CD4-positive, alpha-beta T cell treated with Interleukin-15 for 4 hours (primary cell): ENCODE measurements at places on chromosomes 12 and 14.

DNA sequence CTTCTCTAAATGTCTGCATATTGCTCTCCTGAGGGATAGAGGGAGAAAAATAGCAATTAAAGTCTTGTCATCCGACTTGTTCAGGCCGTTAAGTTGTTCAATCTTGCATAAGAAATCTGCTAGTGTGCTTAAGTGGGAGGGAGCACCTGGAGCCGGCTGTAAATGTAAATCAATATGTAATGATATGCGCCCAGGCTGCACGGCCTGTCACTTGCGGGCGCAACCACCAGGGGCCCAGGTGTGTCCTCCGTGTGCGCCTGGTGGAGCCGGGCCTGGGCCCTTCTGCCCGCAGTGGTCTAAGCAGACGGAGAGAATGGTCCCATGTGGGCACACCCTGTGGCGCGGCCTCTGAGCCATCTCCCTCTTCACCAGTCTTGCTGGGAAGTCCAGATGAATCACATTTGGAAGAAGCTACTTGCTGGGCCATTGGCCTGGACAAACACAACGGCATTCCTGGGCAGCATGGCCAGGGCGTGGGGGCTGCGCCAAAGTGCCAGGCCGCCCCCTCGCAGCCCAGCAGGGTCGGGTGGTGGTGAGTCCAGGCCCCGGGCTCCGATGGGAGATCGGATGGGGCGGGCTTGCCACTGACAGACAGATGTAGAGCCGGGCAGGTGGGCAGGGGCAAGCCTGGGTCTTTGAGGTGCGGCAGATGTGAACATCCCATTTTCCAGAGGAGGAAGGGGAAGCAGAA, 193.3 kb upstream of the C14orf180 start:
- DNase-seq = no peak

- peak; percentile 33 for DNase-seq
Observed at GRCh38 chr12:71655495-71655894, 8.2 kb downstream of the ZFC3H1 start.

- DNase-seq = no peak
Observed at GRCh38 chr14:30333934-30334333, 225.0 kb upstream of the G2E3 start.

GRCh38 chr12:115213538-115214016, 529.6 kb upstream of the TBX3 start:
- no peak for DNase-seq

DNA sequence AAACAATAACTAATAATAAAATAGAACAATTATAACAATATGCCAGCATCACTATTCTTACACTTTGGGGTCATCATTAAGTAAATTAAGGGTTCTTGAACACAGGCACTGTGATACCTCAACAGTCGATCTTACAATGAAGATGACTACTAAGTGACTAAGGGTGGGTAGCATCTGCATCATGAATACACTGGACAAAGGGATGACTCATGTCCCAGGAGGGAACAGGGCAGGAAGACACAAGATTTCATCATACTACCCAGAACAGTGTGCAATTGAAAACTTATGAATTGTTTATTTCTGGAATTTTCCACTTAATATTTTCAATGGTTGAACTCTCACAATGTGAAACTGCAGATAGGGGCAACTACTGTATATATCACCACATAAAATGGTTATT, 19.7 kb downstream of the TSPAN19 start:
- DNase-seq = no peak

- DNase-seq = no peak
Observed at GRCh38 chr12:44317651-44318126, 481.8 kb downstream of the TMEM117 start.

DNA sequence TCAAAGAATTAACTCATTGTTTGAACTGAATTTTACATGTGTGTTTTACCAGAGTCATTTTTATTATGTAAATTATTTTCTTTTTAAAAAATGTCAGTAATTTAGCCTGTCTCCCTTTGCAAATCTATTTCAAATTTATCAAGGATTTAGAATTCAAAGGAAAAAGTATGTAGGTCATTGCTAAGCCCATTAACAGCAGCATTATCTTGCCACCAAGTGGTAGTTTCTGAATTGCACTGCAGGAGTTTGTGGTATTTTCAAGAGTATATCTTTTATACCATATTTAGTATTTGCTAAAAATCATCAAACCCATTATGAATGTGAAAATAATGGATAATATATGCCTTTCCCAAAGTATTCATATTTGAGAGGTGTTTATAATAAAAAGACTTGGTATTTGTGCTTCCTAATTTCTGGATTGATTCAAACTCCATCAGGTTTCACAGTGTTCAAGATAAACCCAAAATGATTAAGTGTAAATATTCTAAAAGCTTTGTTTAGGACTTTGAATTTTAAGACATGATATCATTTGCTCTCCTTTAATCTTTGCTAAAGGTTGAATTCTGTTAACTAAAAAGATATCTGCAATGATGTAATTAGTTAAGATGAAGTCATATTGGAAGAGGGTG, 711.4 kb downstream of the FSCB start:
- DNase-seq = no peak

- peak; percentile 6 for DNase-seq
Observed at GRCh38 chr12:121750507-121750955, 38.0 kb downstream of the TMEM120B start.

GRCh38 chr12:42969355-42969754, 379.8 kb upstream of the PRICKLE1 start:
- no peak for DNase-seq

DNA sequence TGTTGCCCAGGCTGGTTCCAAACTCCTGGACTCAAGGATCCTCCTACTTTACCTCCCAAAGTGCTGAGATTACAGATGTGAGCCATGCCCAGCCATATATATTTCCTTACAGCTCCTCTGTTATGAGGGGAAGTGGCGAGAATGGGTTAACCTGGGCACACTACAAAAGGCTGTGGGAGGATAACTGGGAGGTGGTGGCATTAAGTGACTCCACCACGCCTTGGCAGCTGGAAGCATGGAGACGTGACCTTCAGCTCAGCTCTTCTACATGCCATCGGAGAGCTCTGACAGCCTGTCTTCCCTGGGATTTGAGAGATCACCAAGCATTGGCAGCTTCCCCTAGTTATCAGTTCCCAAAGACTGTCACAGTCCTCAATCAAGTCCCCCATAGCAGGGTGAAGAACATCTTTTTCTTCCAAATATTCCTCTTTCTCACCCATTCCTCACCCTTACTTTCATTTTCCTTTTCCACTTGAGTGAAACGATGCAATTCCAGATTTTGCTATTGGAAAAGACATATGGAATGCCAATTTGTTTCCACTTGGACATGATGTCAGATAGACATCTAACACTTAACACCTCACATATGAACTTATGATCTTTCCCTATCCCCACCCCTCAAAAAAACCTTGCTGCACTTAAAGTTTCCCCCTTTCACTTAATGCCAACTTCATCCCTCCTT, 48.5 kb downstream of the PHLDA1 start:
- DNase-seq = no peak

DNA sequence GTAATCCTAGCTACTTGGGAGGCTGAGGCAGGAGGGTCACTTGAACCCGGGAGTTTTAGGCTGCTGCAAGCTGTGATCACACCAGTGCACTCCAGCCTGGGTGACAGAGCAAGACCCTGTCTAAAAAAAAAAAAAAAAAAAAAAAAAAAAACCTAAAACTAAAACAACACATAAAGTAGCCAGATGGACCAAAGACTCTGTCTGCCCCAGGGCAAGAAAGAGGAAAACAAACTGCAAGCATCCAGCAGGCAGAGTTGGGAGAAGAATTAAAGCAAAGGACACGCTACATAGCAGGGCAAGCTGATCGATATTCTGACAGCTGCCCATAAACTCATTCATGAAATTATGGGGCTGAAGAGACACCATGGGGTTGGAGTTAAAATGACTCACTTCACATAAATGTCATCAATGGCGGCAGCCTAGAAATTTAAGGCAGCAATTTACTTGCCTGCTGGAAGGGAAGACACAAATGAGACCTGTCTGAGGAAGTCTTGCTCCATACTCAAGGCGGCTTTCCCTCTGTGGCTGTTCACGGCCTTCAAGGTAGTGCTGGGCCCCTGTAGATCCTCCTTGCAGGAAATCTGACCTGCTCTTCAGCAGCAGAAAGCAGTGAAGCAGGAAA, 259.1 kb upstream of the FKBP4 start:
- DNase-seq = no peak

DNA sequence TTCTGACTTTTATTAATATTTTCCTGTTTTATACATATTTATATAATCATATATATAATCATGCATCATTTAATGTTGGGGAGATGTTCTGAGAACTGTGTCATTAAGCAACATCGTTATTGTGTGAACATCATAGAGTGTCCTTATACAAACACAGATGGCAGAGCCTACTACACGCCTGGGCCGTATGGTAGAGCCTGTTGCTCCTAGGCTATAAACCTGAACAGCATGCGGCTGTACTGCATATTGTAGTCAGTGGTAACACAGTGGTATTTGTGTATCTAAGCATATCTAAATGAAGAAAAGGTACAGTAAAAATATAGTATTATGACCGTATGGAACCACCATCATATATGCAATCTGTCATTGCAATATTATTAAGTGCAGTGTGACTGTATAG, 44.7 kb upstream of the BCL7A start:
- DNase-seq = no peak

- DNase-seq = no peak
Observed at GRCh38 chr12:92255741-92256140, 110.1 kb upstream of the BTG1 start.

- no peak for DNase-seq
Observed at GRCh38 chr14:94355191-94355794, 32.2 kb upstream of the SERPINA6 start.

- DNase-seq = no peak
Observed at GRCh38 chr12:125137766-125138344, 72.6 kb downstream of the AACS start.

- DNase-seq = no peak
Observed at GRCh38 chr12:51869931-51870330, 18.0 kb upstream of the ANKRD33 start.

DNA sequence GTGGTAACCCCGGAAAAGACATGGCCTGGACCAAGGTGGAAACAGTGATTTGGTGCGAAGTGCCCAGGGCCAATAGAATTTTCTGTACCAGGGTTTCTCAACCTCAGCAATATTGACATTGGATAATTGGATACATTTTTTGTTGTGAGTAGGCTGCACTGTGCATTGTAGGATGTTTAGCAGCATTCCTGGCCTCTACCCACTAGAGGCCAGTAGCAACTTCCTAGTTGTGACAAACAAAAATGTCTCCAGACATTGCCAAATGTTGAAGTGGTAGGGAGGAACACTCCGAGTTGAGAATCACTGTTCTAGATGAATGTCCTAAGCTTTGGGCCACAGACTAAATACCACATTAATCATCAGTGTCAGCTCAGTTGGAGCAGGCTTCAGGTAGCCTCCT, 6.2 kb upstream of the CGRRF1 start:
- DNase-seq = no peak

DNA sequence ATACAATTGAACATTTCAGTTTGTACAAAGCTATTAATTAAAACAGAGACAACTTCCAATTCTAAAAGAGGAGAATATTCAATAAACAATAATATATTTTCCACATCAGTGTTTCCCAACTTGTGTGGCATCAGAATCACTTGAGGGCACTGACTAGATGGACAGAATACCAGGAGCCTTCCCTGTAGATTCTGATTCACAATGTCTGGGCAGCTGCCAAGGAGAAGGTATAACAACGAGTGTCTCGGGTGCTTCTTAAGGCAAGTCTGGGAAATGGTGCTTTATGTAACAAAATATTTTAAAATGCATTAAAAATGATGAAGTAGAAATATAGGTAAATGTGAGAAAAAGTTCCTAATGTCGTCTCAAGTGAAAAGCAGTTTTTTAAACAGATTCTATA, 26.2 kb downstream of the GALC start:
- no peak for DNase-seq

- no peak for DNase-seq
Observed at GRCh38 chr12:96465896-96466295, 23.5 kb upstream of the CFAP54 start.

DNA sequence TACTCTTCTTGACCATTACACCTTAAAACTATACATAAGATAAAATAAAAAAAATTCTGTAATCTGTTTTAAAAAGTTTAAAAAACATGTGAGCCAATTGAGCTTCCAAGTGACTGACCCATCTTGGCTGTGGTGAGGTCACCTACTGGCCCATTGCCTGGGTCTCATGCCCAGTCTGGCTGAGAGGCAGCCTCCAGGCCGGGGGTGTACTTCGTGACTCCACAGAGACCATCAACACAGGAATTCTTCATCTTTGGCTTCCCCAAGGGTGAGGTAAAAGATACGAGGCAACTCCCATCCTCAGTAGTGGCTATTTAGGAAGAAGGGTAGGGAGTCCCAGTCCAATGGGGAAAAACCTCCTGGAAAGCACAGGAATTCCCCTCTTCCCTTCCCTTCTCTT, 113.2 kb downstream of the APAF1 start:
- no peak for DNase-seq

- no peak for DNase-seq
Observed at GRCh38 chr12:128606051-128606450, 217.7 kb downstream of the SLC15A4 start.

DNA sequence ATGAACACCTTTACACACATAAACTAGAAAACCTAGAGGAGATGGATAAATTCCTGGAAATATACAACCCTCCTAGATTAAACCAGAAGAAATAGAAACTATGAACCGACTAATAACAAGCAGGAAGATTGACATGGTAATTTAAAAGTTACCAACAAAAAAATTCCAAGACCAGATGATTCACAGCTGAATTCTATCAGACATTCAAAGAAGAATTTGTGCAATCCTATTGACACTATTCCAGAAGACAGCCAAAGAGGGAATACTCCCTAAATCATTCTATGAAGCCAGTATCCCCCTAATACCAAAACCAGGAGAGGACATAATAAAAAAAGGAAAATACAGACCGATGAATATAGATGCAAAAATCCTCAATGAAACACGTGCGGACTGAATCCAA, 102.6 kb upstream of the KRR1 start:
- no peak for DNase-seq

- DNase-seq = no peak
Observed at GRCh38 chr12:40672741-40673271, 19.4 kb upstream of the CNTN1 start.

- no peak for DNase-seq
Observed at GRCh38 chr12:24820872-24821271, 128.0 kb downstream of the BCAT1 start.

DNA sequence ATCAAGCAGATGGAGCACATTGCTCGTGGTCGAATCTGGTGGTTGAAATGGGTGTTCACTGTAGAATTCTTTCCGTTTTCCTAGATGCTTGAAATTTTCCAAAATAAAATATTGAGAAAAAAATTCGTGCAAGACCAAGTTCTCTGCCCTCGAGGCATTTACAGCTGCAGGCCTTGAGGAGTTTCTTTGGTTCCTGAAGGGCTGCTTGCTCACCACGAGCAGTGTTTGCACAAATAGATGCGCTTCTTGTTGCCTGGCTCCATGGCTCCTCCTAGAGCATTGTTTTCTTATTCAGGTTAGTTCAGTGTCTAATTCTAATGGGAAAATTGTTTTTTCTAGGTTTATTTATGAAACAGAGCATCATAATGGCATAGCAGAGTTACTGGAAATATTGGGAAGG, 74.5 kb upstream of the DYNC1H1 start:
- no peak for DNase-seq

GRCh38 chr12:120199595-120200306, 1.2 kb downstream of the RPLP0 start:
- DNase-seq = peak; percentile 40

- no peak for DNase-seq
Observed at GRCh38 chr12:50387487-50387886, 8.9 kb downstream of the FAM186A start.

- DNase-seq = no peak
Observed at GRCh38 chr14:56413721-56414120, 165.9 kb upstream of the TMEM260 start.

- peak; percentile 52 for DNase-seq
Observed at GRCh38 chr14:72594099-72594901, 299.6 kb downstream of the DPF3 start.

- DNase-seq = no peak
Observed at GRCh38 chr12:43579206-43579605, 27.2 kb upstream of the ADAMTS20 start.
